ENCODE measurements at places on chromosomes 12 and 14. TPM values are rescaled to one million over a fixed set of nuclear protein-coding genes. Genes with fewer than 3 reads are reported as not detected.

The CD69 gene
- total RNA-seq: 0.28 TPM

DNA sequence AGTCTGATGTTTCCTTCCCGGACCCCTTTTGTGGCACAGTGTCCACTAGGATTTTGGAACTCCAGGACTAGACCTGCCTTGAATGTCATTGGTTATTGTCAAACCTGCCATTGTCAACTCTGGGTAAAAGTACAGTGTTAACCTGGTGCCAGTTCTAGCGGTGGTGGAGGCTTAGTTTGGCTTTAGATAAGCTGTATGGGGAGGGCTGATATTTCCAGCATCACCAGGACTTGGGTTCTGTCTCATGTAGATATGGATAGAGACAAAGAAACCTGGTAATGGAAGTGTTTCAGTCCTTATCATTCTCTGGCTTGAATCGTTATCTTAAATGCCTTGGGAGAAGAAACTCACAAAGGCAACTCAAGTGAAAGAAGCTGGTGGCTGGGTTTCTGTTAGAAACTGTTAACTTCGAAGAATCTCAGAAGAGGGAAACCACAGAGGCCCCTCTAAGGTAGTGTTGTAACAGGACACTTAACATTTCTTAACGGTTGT, 10.6 kb downstream of the CHST11 start:
- DNase-seq: no peak

- no peak for DNase-seq
Observed at GRCh38 chr12:92989715-92990484, 60.8 kb upstream of the EEA1 start.

The KRT74 gene
- total RNA-seq: not detected

DNA sequence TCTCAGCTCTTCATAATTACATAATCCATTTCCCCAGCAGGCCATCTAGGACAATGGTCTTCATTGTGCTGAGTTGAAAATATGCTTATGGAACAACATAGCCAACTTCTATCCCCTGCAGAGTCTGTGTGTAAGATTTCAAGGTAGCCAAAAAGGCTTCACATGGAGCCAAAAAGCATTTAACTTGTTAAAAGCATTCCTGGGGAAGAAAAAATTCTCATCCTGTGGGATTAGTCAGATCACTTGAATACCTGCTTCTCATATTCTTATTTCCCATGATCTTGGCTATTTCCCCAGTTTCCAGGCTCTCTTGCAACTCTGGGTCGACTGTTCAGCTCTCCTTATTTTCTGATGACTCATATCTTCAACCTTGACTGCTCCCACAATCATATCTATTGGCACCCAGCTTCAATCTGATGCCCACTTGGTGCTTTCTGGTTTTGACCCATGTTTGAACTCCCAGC, 178.9 kb downstream of the KLHL28 start:
- no peak for DNase-seq
